ENCODE measurements at places on chromosomes 3 and 15.
A peak's percentile ranks its signal among the peaks of the same experiment; 100 is the strongest.

GRCh38 chr3:189233225-189233858 is 61.6 kb downstream of the TPRG1 start:
- no peak for DNase-seq

DNA sequence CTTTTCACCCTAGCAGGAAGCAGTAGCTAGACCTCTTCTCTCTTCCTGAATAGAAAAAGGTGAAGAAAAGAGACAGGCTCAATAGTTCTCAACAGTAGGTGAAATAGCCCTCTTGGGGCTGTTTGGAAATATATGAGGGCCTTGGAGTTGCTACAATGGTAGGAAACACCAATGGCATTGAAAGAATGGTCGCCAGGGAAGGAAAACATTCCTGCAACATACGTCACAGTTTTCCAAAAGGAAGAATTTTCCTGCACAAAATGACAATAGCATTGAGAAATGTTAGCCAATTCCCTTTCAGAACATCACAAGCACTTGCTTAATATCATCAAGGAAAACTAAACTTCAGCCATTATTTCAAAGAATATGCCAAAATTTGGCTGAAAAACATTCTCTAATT is 484.5 kb downstream of the IGSF11 start:
- DNase-seq: no peak

DNA sequence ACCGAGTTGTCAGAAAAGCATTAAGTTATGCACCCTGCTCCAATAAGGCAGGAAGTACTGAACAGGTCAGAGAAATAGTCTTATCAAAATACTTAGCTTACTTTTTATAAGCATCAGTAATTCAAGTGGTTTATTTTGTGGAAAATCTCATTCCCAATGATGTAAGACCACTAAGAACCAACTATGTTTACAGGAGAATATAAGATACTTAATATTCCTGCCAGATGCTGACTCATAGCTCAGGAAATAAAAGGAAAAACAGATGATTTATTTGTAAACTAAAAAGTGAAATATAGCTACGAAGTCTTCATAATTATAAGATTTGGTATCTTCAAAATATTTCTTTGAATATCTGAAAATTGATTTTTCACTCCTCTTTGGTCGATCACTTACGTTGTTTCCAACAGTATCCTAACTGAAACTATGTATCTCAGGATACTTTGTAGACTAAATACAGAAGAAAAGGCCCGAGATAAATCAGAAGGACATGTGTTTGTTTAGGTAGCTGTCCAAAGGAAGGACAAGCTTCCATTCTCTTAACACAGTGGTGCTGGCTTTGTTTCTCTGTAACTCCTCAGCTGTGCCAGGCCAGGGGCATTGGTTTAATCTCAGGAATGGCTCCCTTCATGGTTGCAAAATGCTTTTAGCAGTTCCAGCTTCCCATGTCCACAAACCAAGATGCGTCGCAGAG is 295.8 kb downstream of the GBE1 start:
- no peak for DNase-seq

DNA sequence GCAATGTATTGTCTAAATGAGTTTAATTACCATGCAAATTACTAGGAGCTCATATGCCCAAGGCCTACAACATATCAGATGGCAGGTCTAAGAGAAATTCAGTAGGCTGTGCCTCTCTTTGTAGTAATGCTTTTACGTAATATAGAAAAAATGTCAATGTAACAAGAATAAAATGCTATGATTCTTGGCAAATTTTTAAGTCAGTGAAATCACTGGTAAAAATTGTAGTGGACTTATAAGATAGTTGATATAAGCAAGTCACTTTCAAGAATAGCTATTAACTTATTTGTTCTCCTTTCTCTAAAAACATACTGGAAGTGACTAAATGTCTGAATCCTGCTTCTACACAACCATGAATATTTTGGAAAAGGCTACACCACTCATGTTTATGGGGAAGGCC is 707.8 kb downstream of the TUSC7 start:
- DNase-seq: no peak

DNA sequence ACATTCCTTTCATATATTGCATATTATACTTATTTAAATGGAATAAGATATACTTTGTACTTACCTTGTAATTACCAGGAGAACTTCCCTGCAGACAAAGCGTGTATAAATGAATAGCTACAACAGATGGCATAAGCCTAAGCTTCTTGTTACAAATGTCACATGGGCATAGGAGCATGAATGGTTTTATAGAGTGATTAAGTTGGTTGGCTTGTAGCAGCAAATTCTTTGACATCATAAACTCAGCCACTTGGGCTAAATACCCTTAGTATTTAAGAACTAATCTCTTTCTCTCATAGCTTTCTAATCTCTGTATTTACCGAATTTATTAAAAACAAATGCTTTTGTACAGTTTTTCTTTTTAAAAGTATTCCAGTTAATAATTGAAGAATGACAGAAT is at the start of gene UBAP1L:
TSS of gene UBAP1L (minus strand) at position 115 of the 400 bp plus-strand sequence. CDS start 8,985 bp downstream, outside the sequence.
- DNase-seq: no peak

- DNase-seq: no peak
Observed at GRCh38 chr3:148532326-148532725, 165.4 kb upstream of the AGTR1 start.

DNA sequence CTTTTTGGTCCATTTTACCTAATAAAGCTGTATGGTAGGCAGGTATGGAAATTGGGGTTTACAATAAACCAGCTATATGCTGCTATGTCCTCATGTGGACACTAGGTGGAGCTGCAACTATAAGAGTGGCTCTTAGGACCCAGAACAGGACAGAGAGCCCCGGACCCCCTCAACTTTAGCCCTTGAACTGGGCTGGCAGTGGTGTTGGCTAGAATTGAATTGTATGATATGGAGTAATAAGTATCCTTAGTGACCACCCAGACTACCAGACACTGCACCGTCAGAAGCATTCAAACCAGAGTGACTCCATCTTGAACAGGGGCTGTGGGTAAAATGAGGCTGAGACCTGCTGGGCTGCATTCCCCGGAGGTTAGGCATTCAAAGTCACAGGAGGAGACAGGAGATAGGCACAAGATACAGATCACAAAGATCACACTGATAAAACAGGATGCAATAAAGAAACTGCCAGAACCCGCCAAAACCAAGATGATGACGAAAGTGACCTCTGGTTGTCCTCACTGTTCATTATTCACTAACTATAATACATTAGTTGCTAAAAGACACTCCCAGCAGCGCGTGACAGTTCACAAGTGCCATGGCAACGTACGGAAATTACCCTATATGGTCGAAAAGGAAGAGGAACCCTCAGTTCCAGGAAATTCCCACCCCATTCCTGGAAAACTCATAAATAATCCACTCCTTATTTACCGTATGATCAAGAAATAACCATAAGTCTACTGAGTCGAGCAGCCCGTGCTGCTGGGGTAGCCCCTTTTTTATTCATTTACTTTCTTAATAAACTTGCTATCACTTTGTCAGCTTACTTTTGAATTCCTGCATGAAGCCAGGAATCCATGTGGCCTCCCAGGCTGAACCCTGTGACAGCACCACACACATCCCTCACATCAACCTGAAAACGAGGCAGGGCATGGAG is 68.7 kb upstream of the BLM start:
- DNase-seq: peak; percentile 35

DNA sequence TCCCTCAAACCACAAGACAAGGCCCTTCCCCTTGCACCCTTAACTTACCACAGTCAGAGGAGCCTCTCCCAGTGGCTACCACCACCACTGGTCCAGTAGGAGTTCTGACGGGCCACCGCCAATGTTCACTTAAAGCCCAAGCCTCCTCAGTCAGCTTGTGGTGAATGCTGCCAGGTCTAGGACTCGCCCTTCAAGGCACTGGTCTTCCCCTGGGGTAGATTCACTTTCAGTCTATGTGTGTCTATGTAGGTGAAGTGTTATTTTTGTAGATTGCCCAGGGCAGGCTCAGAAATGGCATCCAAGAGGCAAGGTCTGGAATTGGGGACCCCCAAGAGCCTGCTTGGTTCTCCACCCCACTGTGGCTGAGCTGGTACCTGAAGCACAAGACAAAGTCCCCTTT is 15.4 kb upstream of the CASR start:
- no peak for DNase-seq

- no peak for DNase-seq
Observed at GRCh38 chr3:67678665-67679064, 24.3 kb upstream of the SUCLG2 start.

GRCh38 chr15:70098461-70099166 is 897 bp upstream of the TLE3 start:
- DNase-seq: no peak

DNA sequence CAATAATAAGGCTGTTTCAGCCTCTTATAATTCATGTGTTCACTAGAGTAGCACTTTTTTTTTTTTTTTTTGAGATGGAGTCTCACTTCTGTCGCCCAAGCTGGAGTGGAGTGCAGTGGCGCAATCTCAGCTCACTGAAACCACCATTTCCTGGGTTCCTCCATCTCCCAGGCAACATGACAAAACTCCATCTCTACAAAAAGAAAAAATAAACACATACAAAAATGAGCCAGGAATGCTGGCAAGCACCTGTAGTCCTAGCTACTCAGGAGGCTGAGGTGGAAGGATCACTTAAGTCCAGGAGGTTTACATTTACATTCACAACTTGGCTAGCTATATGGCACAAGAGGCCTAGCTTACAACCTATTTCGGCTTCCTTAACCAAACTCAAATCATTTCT is 6.8 kb downstream of the USP4 start:
- DNase-seq: no peak

- DNase-seq: no peak
Observed at GRCh38 chr3:71906976-71907375, 122.0 kb upstream of the PROK2 start.

DNA sequence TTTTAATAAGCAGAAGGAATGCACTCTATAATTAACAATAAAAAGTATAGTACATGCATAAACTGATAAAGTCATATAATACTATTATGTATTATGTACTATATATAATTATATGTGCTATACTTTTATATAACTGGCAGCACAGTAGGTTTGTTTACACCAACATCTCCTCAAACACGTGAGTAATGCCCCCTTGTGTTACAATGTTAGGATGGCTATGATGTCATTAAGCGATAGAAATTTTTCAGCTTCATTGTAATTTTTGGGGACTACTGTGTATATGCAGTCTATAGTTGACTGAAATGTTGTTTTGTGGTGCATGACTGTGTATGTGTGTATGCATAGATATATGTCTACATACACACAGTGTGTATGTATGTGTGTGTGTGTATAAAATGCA is 100.6 kb downstream of the SLMAP start:
- no peak for DNase-seq

GRCh38 chr3:49009396-49009795 is 2.2 kb downstream of the WDR6 start:
- DNase-seq: no peak

- DNase-seq: no peak
Observed at GRCh38 chr15:36682101-36682500, 102.7 kb downstream of the CDIN1 start.

DNA sequence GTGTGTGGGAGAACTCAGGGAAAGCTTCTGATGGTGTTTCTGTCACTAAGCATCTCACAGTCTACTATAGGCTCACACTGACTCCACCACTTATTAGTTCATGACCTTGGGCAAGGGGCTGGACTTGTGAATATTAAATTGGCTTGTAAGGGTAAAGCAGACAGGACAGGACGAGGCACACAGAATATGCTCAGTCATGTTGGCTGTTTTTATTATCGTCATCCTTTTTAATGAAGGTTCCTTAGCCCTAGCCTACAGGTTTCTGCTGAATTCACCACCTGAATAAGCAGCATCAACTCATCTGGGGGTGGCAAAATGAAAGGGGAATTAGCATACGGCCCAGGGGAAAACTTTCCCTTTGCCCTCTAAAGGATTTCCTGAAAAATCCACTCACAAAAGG is 39.6 kb upstream of the LIPC start:
- DNase-seq: no peak

GRCh38 chr3:110393941-110394340 is 677.7 kb upstream of the NECTIN3 start:
- DNase-seq: no peak

GRCh38 chr15:52288986-52289385 is 6.6 kb downstream of the MYO5C start:
- DNase-seq: no peak

DNA sequence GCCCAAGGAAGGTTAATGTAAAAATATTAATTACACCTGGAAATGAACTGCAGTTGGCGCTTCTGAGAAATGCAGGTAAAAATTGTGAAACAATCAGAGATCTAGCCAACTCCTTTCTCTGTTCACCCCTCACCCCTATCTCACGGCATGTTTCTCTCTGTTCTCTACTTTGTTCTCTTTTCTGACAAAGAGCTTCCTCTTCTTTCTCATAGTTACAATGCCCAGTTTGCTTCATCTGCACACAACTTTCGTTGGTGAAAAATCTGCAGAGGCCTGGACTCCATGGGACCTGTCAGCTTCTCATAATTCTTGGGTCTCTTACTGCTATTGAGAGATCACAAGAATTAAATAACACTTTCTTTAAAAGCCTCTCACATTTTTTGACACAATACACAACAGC is 212.9 kb upstream of the LRRN1 start:
- DNase-seq: no peak

DNA sequence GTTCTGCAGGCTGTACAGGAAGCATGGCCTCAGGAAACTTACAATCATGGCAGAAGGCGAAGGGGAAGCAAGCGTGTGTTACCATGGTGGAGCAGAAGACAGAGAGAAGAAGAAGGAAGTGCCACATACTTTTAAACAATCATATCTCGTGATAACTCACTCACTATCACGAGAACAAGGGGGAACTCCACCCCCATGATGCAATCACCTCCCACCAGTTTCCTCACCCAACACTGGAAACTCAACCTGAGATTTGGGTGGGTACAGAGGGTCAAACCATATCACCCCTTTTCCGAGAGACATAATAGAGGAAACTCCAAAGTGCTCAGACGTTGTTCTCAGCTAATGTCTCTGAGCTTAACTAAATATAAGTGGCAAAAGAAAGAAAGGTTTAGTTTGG is 186.3 kb upstream of the MME start:
- no peak for DNase-seq

GRCh38 chr3:116947809-116948208 is 238.2 kb downstream of the TUSC7 start:
- no peak for DNase-seq

GRCh38 chr3:96000966-96001365 is 813.4 kb upstream of the EPHA6 start:
- DNase-seq: no peak

GRCh38 chr3:173977747-173978146 is 580.2 kb downstream of the NLGN1 start:
- no peak for DNase-seq
